ENCODE measurements at places on chromosomes 4 and X.
A peak's percentile ranks its signal among the peaks of the same experiment; 100 is the strongest.

GRCh38 chr4:40446839-40447238, 111.7 kb downstream of the CHRNA9 start:
- no peak for DNase-seq

GRCh38 chr4:121062521-121062920, 9.8 kb downstream of the NDNF start:
- no peak for DNase-seq

DNA sequence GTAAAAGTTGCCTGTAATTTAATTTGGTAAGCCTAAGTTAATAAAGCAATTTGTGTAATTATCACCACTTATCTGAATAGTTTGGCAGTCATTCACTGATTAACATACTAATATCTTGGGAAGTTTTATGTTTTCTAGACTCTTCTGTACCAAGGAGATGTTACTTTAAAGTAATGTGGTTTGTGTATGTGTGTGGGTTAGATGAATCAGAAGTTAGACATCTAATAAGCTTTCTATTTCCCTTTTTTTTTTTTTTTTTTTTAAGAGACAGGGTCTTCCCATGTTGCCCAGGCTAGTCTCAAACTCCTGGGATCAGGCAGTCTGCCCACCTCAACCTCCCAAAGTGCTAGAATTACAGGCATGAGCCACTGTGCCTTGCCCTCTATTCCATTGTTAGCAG, 5.3 kb downstream of the SLAIN2 start:
- no peak for DNase-seq

- DNase-seq, result no peak
These were observed 196.0 kb upstream of the TLL1 start for GRCh38 chr4:165677081-165677480.

DNA sequence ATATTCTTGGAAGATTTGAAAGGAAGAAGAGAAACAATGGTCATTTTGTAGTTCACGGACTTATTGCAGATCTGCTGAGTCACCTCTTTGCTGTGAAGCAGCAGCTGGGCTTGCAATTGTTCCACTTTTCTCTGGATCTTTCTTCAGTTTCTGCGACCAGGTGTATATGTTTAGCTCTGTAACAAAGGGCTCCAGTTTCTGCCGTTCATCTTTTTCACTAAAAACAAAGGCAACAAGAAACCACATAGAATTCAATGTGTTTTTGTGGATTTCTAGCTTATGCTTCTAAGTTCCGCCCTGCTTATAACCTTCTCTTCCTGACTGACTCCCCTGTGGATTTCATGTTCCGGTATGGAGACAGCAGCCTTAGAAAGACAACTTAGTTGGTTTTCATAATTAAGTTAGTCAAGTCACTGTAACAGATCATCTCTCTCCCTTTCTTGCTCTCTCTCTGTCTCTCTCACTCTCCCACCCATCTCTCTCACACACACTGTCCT, 121.6 kb upstream of the EPHA5 start:
- DNase-seq, result no peak

- no peak for DNase-seq
These were observed 12.1 kb downstream of the LAMP2 start for GRCh38 chrX:120456973-120457372.

DNA sequence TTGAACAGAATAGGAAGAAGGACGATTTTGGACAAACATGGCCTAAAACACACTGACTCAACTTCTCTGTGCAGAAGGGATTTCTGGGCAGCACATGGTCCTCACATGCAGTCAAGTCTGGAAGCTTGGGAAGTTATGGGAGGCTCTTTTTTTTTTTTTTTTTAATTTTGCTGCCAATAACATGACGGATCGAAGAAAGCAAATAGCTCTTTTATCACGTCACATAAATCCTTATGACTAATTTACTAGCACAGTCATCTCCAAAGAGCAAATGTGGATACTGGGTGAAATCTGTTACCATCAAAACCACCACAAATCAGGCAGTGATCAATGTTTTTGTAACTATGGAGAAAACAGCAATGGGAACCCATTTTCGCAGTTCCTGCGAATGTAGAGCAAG, 193.3 kb upstream of the FAM9B start:
- DNase-seq, result no peak

GRCh38 chr4:71746379-71746778, 37.5 kb downstream of the GC start:
- no peak for DNase-seq

DNA sequence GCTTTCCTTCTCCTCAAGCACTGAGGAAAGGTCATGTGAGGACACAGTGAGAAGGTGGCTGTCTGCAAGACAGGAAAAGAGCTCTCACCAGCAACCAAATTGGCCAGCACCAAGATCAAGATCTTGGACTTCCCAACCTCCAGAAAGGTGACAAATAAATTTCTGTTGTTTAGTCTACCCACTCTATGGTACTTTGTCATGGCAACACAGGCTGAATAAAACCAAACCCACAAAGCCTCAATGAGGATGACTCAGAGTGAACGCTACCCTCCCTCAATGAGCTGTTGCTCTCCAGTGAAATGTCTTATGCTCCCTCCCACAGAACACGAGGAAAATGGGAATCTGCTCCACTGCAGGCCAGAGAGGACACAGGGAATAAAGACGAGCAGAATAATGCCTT, 244.1 kb downstream of the RAB28 start:
- DNase-seq, result no peak

- DNase-seq, result no peak
These were observed 43.9 kb upstream of the FAM9A start for GRCh38 chrX:8845060-8845459.

GRCh38 chr4:88660446-88661294, 37.0 kb downstream of the NAP1L5 start:
- no peak for DNase-seq

GRCh38 chr4:184950117-184950830, 68.0 kb upstream of the HELT start:
- no peak for DNase-seq

DNA sequence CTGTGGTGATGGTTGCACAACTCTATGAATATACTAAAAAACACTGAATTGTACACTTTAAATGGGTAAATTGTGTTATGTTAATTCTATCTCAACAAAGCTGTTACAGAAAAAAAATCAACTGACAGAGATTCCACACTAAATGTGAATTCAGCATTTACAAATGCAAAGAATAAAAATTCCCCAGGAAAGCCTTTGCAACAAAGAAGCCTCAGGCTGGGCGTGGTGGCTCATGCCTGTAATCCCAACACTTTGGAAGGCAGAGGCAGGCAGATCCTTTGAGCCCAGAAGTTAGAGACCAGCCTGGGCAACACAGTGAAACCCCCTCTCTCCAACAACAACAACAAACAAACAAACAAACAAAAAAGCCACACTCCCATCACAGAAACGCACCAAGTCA, 8.9 kb downstream of the BCLAF3 start:
- DNase-seq, result no peak

DNA sequence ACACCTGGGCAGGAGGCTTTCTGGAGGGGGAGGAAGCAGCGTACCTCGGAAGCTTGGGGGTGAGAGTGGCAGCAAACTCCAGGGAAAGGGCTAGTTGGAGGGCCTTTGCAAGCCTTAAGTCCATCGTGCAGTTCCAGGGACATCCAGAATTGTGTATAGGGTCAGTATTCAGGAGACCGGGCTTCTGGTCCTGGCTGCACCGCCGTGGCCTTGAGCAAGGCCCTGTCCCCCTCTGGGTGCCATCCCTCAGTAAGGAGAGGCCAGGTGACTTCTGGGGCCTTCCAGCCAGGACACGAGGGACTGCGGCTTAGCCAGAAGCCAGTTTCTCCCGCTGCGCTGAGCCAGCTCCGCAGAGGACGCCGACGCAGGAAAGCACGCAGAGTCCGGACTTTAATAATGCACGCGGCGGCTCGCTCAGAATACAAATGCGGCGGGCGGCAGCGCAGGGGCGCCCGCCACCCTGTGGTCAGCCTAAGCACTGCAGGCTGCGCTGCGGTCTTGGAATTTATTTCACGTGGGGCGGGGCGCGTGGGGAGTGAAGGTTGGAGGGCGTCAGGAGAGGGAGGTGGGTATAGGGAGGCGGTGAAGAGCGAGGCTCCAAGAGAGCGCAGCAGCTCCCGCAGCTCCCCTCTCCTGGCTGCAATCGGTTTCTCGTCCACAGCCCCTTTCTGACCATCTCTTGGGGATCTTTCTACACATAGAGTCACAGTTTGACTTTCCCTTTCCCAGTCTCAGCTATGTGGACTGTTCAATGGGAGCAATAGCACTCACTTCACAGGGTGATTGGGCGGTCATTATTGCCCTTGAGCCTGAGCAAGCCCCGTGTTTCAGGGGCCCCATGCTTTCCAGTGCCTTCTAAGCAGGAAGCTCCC, 94.1 kb upstream of the GPR50 start:
- peak; percentile 32 for DNase-seq

- DNase-seq, result no peak
These were observed 26.1 kb downstream of the GASK1B start for GRCh38 chr4:158146736-158147135.

DNA sequence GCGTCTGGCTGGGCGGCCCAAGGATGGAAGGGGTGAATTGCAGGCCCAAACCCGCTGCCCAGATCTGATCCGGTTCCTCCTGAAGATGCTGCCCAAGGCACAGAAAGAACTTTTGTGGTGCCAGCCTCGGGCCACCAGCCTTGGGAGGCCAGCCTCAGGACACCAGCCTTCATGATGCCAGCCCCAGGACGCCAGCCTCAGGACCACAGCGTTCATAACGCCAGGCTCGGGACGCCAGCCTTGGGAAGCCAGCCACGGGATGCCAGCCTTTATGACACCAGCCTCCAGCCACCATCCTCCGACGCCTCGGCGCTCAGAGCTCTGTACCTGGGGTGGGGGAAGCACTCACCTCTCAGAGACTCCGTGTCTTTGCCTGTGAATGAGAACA, 107.8 kb downstream of the ADRA2C start:
- no peak for DNase-seq

DNA sequence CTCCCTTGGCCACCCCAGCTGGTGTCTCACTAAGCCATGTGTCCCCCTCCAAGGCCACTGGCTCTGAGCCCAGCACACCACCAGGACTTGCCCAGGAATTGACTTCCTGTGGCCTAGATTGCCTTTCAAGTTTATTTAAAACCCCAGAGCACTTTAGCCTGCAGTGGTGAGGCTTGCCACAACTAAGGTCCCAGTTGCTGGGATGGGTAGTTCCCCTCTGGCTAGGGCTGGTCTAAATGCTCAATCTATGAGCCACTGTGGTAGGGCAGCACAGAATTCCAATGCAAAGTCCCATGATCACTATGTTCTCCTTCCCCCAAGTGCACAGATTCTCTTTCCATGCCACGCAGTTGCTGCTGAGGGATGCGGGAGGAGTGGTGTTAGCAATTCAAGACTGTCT, 61.1 kb upstream of the HCCS start:
- no peak for DNase-seq

DNA sequence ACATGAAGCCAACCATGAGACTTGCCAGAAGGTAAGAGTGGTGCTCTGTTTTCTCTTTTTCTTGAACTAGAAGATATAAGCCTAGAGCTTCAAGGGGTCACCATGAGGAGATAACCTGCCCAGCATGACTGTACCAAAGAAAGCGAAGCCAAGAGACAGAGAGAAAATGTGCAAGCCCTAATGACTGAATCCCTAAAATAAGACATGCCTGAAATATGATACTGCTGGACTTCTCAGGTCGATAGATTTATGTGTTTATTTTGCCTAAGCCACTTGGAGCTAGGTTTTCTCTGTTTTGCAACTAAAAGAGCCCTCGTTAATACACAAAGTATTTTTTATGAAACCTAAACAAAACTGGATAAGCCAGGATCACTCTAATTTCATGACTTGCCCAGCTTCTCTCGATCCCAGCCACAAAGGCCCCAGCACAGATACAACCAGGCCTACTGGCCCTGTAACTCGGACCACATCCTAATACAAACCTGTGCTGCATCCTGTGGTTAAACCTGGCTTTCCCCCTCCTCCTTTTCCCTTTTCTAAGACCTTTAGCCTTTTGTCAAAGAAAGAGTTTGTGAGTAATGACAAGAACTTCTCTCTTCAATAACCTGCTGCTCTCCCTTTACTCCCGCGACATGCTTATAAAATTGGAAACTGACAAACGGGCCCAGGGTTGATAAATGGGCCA, 185.8 kb downstream of the APBB2 start:
- no peak for DNase-seq

DNA sequence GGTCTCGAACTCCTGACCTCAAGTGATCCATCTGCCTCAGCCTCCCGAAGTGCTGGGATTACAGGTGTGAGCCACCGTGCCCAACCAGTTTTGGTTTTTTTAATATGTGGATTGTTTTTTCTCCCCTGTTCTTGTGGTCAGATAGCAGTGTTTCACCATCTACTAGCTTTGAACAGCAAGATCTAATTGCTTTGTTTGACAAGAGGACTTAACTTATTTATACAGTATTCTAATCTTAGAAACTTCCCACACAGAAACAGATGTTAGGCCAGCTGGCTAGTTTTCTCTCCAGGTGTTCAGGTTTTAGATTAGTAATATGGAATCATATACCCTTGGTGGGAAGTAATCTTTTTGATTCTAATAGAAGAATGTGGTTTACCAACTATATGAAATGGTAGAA, 12.9 kb downstream of the ING2 start:
- no peak for DNase-seq

- DNase-seq, result peak; percentile 19
These were observed 723 bp downstream of the DHX15 start for GRCh38 chr4:24583451-24584210.

DNA sequence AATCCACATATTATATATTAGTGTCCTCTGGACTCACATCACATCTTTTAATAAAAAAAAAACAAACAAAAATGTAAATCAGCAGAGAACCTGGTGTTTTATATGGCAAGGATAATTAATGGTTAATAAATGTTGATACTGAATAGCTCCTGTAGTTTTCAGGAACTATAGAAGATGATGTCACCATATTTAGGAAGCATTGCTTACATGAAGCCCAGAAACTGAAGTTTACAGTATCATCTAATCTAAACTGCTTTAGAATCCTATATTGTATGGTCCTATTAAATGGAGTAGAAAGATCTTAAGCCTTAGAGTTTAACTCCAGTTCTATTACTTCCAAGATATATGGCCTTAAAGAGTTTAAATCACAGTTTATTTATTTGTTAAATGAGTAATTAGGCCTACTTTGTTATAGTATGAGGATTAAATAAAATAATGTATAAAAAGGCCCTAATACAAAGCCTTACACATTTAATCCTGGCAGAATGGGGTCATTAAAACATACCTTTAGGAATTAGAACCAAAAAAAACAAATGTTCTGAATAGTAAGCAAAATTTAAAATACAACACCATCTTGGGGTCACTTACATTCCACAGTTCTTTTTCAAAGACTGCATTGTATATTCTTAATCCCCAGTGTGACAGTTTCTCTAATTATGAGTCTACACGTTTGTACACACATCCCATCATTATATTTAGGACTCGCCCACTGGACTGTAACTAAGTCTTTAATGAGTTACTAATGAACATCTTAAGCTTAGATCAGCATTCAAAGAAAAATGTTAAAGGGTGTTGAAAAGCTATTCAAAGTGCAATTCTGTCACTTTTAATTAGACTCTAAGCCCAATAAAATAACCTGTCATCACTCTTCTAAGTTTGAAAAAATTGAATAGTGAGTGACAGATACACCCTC, 305.9 kb downstream of the ADGRL3 start:
- no peak for DNase-seq

GRCh38 chrX:6861456-6861855, 286.1 kb upstream of the STS start:
- no peak for DNase-seq

GRCh38 chrX:100353326-100353725, 56.7 kb downstream of the PCDH19 start:
- no peak for DNase-seq

Measured in stimulated activated CD4-positive, alpha-beta T cell treated with anti-CD3 and anti-CD28 coated beads, Interleukin-1b, Interleukin-23, amount 100 ng/mL, for 24 hours (primary cell).